ENCODE measurements at places on chromosomes 12 and 14. TPM values are rescaled to one million over a fixed set of nuclear protein-coding genes. Genes with fewer than 3 reads are reported as not detected.

FOXN3 gene
- total RNA-seq, result 73.1 TPM

DNA sequence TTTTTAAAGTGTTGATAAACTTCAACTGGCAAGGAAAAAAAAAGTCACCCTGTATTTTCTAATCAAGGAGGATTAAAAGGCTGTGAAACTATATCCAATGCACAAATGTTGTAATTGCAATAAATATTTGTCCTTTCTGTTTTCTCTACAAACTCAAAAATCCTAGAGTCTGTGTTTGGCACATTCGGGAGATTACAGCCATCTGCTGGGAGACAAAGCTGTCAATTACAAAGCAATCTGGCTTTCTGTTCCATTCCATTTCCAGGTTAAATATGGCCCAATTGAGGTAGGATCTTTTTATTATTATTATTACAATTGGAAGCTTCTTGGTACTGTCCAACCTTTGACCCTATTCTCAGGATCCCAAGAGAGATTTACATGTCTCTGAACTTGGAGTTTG, 295.9 kb downstream of the DIO2 start:
- no peak for DNase-seq

- no peak for DNase-seq
Measured at GRCh38 chr14:68519671-68520187, 273.1 kb downstream of the ZFP36L1 start.

IFI27 gene
- total RNA-seq, result 186 TPM

GRCh38 chr12:58435647-58436046, 484.7 kb downstream of the LRIG3 start:
- DNase-seq, result no peak

DNA sequence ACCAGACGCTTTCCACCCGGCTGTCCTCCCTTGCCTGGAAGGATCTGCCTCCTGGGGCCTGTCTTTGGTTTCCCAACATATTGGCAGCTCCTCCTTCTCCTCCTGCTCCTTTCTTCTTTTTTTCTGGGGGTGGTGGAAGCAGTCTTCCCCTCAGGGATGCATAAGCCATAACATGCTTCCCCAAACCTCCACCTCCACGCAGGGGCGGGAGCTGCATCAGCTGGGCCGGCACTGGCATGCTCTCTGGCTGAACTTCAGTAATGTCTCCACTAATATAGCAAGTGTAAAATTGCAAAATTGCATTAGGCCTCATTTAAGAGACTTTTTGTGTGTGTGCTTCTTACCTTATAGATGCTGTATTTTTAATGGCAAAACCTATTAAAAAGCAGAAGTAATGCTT, 58.6 kb downstream of the GLT1D1 start:
- DNase-seq, result no peak

Data from activated CD4-positive, alpha-beta memory T cell treated with anti-CD3 and anti-CD28 coated beads, Interleukin-2, amount 10 ng/mL, durations not matched to agents 7 days and 5 days (primary cell).